Non-pigmented ciliary epithelial cell (primary cell): ENCODE measurements at places on chromosomes 3 and 15.

GRCh38 chr3:189936201-189936945 is 184.3 kb downstream of the P3H2 start:
- DNase-seq, result no peak

- DNase-seq, result peak; percentile 19
Measured at GRCh38 chr15:81642451-81642990, 268.5 kb upstream of the TMC3 start.

DNA sequence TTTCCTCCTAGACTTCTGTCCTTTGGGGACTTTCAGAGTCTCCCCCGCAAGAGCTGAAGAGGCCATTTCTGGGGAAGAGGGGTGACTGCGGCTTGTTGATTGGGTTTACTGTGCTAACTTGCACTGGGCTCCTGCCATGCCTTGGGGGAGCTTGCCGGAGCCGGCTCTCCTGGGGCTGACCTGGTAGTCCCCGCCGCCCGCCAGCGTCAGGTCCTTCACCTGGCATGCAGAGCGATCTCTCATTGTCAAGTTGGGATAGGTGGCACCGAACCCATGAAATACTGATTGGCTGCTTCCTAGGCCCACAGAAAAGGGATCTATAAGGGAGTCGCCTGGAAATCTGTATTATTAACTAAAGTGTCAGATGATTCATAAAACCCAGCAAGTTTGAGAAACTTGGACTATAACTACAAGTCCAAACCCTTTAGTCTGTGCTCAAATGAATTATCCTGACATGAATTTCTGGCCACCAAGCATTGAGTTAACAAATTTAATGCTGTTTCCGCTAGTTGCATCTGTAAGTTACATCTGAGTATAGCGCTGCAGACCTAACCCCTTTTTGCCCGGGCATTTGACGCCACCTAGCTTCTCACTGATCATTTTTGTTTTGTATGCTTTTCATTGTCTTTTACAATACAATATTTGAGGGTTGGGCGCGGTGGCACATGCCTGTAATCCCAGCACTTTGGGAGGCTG is 607 bp upstream of the IMP3 start:
- DNase-seq, result no peak

DNA sequence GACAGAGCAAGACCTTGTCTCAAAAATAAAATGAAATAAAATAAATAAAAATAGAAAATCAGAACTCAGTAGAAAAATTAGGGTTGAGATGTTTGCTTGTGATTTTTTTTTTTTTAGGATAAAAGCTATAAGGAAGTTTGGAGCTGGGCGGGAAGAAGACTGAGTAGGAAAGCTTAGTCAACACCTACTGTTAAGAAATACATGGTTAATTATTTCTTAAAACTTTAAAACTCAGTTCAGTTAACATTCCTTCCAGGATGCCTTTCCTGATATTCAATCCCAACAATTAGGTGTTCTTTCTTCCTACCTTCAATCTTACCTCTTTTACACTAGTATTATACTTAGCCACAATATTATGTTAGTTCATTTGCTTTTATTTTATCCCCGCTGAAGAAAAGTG is 246.2 kb downstream of the LSAMP start:
- no peak for DNase-seq

GRCh38 chr3:65377637-65378036 is 661.1 kb downstream of the MAGI1 start:
- DNase-seq, result no peak

DNA sequence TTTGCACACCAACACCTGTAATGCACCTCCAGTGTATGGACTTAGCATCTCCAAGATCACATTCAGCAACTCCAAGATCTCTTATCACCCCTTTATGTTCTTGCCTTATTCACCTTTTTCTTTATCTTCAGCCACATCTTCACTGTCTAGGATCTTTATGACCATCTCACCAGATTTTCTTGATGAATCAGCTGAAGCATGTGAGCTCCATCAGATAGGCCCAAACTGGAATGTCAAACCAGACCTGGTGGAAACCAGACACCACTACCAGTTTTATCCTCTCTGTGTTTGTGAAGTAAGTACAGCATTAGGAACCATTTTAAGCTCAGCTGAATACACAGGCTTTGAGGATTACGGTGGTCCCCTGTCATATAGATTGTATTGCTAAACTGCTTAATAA is 330.4 kb upstream of the NDN start:
- DNase-seq, result no peak

GRCh38 chr3:42169579-42170120 is 78.5 kb downstream of the TRAK1 start:
- DNase-seq, result no peak

DNA sequence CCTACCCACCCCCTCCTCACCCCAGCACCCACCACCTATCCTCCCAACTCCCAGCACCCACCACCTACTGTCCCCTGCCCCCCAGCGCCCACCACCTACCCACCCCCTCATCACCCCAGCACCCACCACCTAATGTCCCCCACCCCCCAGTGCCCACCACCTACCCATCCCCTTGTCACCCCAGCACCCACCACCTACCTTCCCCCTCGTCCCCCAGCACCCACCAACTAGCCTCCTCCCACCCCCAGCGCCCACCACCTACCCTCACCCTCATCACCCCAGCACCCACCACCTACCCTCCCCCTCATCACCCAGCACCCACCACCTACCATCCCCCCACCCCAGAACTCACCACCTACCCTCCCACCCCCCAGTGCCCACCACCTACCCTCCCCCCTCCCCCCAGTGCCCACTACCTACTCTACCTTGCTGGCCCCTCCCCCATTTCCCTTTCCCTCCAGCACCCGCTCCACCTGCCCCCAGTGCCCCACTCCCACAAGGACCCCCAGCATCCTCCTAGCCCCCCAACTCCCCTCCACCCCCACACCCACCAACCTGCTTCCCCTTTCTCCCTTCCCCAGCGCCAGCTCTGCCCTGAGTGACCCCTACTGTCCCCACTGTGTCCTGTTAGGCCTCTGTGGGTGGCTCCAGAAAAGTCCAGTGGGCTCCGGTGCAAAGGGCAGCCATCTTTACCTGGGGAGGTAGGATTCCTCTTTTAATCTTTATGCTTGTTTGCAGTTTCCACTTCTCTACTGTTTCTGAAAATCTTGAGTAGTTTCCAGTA is 1.2 kb downstream of the UROC1 start:
- DNase-seq, result no peak

GRCh38 chr3:146339349-146339748 is 88.4 kb upstream of the PLSCR4 start:
- DNase-seq, result no peak

DNA sequence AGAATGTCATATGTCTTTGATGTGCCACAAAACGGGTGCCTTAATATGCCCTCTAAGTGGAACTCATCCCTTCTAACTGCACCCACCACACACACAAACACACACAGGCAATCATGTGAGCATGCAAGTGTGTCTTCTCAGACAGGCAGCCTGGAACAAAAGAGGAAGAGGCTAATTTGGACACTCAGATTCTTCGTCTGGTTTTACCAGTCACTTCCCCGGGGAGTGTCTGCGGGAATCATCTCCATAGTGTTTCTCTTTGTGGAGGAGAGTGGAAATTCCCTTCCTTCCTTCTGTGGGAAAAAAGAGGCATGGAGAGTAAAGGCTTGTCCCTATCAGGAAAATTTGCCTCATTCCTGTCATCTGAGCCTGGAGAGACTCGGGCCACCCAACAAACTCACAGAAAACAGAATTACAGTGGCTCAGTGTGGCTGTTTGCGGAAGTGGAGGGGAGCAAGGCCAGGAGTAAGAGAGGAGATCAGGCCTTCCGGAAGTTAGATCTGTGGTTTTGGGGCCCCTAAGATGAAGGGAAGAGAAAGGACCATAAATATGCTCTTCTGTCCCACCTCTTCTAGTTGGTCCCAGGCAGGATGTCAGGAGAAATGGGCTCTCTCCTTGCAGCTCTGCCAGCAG is 212.6 kb upstream of the SEMA6D start:
- DNase-seq, result no peak

GRCh38 chr3:190968616-190969015 is 106.1 kb upstream of the GMNC start:
- no peak for DNase-seq

- DNase-seq, result peak; percentile 53
Measured at GRCh38 chr3:17057321-17057720, 172.6 kb downstream of the PLCL2 start.

GRCh38 chr3:44186712-44187111 is 55.0 kb upstream of the TOPAZ1 start:
- no peak for DNase-seq

DNA sequence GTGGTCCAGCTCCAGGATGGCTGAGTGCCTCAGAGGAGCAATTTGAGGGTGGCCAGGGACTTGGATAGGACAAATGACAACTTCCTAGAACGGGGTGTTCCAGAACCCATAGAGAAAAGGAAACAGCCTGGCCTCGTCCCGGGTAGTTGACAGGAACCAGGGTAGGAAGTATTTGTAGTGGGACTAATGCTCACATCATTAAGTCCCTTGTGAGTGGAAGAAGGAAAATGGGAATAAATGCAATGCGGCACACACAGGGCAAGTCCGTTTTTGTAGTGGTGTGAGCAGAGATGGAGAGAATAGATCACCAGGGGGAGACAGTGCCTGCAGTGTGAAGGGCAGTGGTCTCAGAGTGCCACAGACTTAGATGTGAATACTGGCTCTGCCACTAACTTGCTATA is 19.6 kb downstream of the TIMP4 start:
- peak; percentile 38 for DNase-seq

DNA sequence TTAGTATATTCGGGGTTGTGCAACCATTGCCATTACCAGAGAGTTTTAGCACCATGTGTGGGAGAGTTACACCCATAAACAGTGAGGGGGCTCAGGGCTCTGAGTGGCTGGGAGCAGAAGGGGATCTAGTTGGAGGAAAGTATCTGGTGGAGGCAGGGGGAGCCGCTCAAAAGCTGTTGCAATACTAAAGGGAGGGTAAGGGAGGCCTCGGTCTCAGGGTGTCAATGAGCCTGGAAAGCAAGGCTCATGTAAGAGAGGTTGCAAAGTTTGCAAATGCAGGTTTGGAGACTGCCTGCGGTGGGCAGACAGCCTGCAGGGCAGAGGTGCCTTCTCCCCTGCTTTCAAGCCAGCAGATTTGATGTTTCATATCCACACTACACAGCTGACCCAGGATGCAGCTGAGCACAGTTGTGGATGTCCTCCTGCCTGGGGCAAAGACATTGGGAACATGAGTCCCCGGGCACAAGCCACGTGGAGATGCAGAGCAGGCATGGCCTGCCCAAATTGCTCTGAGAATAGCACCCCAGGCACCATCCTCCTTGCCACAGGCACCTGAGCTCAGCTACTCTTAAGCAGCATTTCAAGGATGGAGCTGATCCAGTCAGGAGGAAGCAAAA is 181.4 kb downstream of the TLE3 start:
- no peak for DNase-seq

GRCh38 chr15:90191344-90191687 is 9.8 kb upstream of the SEMA4B start:
- DNase-seq, result no peak

DNA sequence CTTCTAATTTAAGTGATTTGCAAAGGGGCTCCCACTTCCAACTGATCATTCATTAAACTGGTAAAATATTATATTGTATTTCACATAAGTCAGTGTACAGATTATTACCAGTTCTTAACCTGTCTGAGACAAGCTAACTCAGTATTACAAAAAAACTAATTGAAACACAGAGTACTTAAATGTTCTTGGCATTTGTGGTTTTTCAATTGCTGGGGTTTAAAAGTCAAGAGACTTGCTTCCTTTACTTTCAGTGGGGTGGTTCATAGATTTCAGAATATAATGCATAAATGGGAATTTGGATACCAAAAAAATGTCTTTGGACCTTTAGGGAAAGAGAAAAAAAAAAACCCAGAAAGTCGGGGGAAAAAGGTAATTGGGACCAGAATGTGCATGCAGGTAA is 85.0 kb downstream of the ATP10A start:
- no peak for DNase-seq

DNA sequence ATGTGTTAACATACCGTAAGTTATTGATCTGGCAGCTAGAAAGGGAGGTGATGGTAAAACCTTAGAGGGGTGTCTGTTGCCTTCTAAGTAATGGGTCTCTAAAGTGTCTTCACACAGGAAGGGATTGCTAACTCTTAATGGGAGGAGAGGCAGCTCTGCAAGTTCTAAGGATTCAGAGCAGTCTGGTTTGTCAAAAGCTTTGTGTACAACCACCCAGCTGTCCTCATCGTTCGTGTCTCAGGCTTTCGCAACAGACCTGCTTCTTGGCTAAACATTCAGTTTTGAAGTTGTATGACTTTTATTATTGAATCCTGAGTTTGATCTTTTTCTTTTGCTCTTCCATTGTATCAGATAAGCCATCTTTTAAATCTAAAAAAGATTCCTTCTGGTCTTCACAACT is 404.9 kb downstream of the SQOR start:
- DNase-seq, result no peak

DNA sequence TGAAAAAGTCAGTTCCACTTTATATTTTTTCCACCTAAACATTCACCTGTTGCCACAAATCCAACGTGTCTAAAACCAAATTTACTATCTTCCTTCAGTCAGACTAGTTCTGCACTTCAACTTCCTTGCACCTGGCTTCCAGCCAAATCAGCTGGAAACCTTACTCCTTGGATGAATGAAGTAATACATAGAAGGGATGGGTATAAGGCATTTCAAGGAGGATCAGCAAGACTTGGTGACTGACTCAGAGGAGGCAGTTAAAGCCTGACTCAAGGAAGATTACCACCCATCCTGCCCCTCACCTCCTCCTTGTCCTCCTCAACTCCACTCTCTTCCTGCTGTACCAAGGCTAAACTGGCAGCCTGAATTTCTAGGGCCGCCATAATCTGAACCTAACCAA is 37.1 kb downstream of the QTRT2 start:
- DNase-seq, result peak; percentile 70

DNA sequence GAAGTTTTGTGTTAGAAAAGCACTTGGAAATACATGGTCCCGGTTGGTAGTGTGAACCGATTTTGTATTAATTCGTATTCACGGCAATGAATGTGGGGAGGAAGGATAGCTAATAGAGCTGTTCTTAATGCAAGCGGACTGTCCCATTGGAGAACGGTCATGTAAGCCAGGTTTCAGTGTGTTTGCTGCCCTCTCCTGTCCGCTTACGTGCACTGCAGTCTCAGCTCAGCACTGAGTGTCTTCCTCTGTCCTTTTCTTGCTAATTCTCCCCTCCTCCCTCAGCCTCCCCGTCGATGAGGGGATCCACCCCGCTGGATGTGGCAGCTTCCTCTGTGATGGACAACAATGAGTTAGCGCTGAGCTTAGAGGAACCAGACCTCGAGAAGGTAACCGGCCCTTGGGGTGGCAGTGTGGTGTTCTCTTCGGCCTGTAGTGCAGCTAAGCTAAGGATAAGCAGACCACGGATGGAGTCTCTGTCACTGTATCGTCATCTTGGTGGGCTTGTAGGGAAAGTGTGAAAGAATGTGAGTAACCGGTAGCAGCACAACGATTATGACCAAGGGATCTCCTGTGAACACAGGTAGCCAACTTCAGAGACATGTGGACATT is 267.5 kb upstream of the CHRM5 start:
- peak; percentile 56 for DNase-seq
